ENCODE measurements at places on chromosomes 5 and 9.

DNA sequence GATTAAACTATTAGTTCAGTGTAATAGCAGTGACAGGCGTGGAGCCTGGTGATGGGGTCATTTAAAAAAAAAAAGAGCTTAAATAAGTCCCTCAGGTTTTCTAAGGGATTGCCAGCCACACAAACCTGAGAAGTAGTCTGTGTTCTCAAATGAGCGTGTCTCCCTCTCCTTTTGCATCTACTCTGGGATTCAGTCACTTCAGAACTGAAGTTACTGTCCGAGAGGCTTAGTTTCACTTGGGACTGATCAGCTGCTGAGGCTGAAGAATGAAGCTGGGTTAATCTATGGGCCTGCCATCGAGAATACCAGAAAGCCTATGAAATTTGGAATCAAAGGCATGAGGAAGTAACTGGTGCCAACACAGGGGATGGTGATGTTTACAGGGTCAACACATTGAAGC, 310.1 kb downstream of the ADAMTS6 start:
- no peak for DNase-seq

DNA sequence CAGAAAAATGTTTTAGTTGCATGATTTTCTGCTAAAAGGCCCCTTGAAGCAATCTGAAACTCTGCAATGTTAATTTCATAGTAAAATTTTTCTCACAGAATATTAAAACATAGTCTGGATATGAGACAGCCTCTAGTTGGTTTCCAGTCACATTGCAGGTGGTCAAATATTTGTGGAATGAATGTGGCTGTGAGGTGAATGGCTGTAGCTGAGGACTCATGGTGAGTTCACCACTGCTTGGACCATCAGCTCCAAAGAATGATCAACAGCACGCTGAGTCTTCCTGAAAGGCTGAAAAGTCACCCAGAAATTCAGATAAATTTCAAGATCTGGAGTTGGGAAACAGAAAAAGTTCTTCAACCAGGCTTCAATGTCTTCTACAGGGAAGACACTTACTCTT, 79.8 kb downstream of the MAT2B start:
- no peak for DNase-seq

DNA sequence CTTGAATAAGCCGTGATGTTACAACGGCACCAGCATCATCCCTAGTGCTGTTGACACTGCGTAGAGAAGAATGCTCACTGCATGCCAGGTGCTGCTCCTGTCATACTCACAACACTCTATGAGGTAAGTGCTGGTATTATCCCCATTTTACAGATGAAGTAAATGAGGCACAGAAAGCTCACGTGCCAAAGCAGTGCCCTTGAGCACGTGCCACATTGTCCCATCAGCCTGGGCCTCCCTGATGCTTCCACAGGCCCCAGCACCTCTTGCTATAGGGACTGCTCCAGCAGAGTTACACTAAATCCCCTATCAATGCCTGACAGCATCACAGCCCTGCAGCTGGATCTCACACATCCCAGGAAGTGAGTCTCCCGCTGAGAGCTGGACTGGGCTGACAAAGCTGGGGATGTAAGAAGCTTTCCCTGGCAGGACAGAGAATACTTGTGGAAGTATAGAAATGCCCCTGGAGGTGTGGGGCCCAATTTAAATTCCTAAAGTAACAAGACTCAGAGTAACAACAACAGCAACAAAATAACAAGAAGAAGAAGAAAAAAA, 216.1 kb downstream of the FSTL4 start:
- peak; percentile 63 for DNase-seq

DNA sequence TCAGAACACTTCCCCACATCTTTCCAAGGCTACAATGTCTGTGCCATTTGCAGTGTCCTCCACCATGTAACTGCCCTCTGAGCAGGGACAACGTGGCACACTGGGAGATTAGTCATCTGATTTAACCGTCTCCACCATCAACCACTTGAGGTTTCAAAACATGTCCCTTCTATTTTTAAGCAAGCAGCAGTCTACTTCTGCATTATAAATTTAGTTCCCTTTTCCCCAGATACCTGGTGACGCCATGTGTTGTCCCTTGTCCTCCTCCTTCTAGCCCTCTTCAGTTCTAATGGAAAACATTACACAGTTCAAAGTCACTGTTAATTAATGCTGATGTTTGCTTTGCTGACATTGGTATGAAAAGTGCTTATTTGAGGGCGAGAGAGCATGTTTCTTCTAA, 52.8 kb downstream of the ATP10B start:
- no peak for DNase-seq

- peak; percentile 44 for DNase-seq
Measured at GRCh38 chr9:75892216-75892911, 1.9 kb downstream of the PCSK5 start.

- no peak for DNase-seq
Measured at GRCh38 chr5:178160176-178160575, 6.5 kb upstream of the NHP2 start.

GRCh38 chr5:177319913-177320588, 8.4 kb upstream of the MXD3 start:
- DNase-seq: no peak

GRCh38 chr9:116924462-116925110, 237.5 kb downstream of the TRIM32 start:
- DNase-seq: no peak

DNA sequence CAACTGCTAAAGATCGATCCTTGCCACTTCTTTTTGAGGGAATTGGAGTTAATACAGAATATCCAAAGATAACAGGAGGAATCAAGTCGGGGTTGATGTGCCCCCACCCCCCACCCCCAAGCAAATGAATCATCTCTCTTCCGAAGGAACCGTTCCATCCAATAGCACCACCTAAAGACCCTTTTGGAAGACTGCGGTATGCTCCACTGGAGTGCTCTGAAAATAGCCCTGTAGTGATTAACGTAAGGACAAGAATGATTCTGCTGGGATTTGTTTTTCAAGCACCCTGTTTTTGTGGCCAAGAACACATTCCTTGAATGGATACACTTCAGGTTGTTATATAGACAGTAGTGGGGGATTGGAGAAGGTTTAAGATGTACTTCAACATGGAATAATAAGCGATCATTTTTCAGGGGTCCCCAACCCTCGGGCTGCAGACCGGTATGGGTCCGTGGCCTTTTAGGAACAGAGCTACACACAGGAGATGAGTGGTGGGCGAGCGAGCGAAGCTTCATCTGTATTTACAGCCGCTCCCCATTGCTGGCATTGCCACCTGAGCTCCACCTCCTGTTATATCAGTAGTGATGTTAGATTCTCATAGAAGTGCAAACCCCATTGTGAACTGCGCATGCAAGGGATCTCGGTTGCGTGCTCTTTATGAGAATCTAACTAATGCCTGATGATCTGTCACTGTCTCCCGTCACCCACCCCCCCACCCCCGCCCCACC, 44.5 kb upstream of the TMEM252 start:
- DNase-seq: no peak

- DNase-seq: no peak
Measured at GRCh38 chr5:134139891-134140469, 25.5 kb downstream of the TCF7 start.

- peak; percentile 35 for DNase-seq
Measured at GRCh38 chr9:96100385-96101300, 201.3 kb downstream of the HSD17B3 start.

DNA sequence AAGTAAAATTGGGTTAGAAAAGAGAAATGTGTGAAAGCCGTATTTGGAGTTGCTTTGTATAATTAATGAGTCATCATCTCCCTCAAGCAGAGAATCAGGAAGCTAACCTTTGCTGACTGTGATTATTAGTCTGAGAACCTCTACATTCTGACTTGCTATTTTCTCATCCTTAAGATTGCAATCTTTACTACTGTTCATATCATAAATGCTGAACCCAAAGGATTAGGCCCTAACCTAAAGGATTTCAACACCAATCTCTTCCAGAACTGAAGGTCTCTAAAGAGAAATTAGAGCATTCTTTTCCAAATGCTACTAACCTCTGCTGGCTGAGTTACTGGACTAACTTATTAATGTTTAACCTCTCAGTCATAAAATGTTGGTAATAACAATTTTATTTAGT, 538.1 kb upstream of the MEF2C start:
- DNase-seq: no peak

DNA sequence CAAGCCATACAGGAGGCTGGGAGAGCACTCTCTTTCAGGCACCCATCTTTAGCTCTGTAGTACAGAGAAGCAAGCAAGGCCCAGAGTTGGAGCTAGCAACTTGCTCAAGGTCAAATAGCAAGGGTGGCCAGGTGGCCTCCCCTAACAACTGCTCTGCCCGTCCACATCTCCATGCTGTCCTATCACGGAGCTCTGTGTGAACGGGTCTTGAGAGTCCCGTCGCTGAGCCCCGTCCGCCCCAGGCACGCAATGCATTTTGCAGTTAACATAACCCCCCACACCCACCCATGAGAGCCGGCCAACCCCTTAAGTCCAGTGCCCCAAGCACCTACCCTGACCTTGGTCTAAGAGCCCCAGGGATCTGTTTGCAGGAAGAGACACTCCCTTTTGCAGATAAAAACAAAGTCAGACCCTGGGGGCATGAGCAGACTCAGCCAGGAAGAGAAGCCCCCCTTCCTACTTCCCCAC, 1.5 kb downstream of the RNF44 start:
- peak; percentile 30 for DNase-seq

DNA sequence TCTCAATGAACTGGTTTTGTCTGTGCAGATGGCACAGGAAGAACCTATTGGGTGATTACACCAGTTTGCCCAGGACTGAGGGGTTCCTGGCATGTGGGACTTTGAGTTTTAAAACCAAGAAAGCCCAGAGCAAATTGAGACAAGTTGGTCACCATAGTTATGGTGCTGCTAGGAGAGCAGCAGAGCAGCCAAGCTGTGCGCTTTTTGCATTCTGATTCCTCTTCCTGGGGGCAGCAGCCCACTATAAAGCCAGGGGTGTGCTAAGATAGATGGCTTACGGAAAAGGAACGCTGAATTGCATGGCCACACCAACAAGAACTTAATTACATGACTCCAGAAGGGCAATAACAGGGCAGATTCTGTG, 49.7 kb downstream of the TIMD4 start:
- DNase-seq: no peak

Measured in femur (tissue), 1 donor.